ENCODE measurements at places on chromosomes 16 and 17.

DNA sequence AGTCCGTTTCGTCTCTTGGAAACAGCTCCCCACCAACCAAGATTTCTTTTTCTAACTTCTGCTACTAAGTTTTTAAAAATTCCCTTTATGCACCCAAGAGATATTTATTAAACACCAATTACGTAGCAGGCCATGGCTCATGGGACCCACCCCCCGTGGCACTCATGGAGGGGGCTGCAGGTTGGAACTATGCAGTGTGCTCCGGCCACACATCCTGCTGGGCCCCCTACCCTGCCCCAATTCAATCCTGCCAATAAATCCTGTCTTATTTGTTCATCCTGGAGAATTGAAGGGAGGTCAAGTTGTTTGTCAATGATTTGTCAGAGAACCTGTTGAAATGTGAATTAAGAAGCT lies 48.2 kb downstream of the IL21R start:
- no peak for DNase-seq

- DNase-seq, result no peak
Measured at GRCh38 chr17:55865072-55865762, 114.4 kb downstream of the PCTP start.

- DNase-seq, result no peak
Measured at GRCh38 chr16:82242201-82242600, 72.2 kb upstream of the MPHOSPH6 start.

DNA sequence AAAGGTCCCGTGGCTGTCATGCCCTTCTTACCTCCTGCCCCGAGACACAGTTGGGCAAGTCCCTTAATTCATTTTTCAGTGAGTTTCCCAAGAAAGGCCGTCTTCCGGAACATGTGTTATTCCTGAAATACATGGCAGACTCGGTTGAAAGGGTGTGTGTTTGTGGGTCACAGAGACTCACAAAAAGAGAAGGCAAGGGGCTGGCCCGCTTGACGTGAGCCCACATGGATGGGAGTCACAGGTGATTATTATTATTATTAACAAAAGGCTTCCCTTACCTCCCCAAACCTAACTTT lies 34.1 kb upstream of the CCR7 start:
- DNase-seq, result no peak

DNA sequence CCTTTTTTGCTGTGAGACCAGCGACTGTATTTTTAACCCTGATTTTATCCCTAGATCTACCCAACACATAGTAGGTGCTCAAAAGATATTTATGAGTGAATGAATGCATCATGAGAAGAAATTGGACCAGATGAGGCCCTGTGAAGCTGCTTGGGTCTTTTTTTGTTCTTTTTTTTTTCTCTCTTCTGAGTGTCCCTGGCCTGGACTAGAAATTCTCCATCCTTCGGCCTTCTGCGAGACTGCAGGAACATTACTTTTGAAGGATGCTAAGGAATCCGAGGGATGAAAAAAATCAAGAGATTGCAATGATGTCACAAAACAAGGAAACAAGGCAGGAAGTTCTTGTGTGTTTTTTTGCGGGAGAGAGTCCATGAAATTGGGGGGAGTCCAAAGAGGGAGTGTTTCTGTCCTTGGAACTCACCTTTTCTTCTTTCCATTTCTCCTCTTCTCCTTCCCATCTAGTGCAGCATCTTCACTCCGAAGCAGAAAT lies 560 bp upstream of the RUSF1 start:
- peak; percentile 17 for DNase-seq

DNA sequence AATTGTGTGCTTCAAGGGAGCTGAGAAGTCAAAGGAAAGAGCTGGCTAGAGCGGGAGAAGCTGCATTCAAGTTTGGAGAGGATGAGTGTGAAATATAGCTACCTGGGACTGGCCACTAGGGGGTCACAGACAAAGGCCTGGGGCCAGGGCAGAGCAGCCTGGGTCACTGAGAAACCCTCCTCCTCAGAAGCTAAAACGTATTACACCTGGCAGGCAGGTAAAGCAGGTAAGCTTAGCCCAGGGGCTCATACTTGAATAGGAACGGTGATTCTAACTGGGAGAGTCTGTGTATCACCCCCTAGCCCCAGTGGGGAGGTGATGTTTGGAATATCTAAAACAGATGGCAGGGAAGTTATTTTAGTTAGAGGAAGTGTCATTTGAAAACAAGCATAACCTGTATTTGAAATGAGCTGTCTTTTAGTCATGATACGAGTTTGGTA lies 6.8 kb downstream of the KRT37 start:
- DNase-seq, result no peak

GRCh38 chr16:50288026-50288425 lies 21.7 kb downstream of the ADCY7 start:
- DNase-seq, result no peak

GRCh38 chr16:73059779-73060615 lies 12.1 kb upstream of the ZFHX3 start:
- no peak for DNase-seq

DNA sequence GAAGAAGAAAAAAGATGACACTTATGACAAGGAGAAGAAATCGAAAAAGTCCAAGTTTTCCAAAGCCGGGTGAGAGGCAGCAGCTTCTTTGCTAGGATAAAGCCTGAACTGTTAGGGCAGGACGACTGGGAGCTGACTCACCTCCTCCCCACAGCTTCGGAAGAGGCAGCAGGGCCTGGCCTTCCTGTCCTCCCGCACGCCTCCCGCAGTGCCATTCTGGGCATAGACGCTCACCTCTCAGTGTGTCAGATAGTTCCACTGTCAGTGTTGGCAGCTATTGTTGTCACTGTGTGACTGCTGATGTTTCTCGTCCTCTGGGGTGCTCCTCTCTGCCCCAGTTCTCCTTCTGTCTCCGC lies 12.6 kb downstream of the UBN1 start:
- DNase-seq, result peak; percentile 81

DNA sequence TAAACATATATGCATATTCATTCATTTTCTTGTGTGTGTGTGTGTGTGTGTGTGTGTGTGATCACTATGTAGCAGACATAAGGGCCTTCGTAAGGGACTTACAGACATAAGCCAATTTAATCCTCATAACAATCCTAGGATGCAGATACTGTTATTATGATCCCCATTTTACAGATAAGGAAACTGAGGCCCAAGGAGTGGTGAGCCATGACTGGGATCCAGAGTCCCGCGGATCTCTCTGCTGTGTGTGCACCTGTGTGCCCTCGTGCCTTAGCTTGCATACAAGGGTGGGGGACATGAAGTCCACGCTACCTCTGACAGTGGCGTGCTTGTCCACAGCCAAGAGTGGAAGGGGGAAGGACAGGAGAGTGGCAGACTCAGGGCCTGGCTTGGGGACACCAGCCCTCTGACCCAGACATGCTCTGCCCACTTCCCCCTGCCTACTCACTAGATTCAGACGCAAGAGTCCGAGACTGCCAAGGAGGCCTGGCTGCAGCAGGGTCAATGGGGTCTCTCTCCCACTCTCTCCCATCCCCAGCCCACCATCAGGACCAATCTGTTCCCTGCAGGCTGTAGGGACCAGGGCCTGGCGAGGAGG lies 9.8 kb upstream of the SMTNL2 start:
- no peak for DNase-seq
